NCI-H1694 treated with DMSO at 0.1 percent for 48 hours (cell line): ENCODE measurements at places on chromosomes 7 and 10.

DNA sequence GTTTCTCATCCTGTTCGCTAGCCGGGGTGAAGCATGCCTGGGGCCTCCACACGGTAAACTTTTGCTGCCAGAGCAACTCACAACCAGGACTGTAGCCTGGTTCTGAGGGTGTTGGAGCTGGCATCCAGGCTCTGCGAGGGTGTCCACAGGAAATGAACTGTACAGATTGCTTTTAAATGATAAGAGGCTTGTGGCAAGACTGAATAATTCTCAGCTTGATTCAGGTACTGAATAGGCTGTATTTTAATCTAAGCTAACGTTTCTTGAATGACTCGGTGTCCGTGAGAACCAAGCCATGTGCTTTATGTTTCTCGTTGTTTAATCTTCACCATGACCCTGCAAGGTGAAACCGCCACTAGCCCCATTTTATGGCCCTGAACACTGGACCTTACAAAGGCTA lies 49.3 kb downstream of the EEPD1 start:
- no peak for DNase-seq

- no peak for DNase-seq
Observed at GRCh38 chr10:76991621-76992020, 646.0 kb downstream of the KCNMA1 start.

- no peak for DNase-seq
Observed at GRCh38 chr7:123148813-123149212, 51.0 kb downstream of the SLC13A1 start.

DNA sequence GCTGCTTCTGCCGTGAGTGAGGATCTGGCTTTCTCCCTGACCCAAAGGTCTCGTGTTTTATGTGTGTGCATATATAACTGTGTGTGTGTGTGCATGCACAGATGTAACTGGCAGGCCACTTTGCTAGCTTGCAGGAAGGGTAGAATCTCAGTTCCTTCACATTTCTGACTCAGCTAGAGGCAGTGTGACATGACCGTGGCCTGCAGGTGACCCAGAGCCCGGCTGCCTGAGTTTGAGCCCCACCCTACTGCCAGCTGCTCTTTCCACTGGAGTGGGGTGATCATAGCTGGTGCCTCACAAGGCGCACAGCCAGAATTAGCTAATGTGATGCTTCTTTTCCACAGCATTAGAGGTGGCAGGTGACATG lies 9.3 kb upstream of the MYL7 start:
- no peak for DNase-seq

DNA sequence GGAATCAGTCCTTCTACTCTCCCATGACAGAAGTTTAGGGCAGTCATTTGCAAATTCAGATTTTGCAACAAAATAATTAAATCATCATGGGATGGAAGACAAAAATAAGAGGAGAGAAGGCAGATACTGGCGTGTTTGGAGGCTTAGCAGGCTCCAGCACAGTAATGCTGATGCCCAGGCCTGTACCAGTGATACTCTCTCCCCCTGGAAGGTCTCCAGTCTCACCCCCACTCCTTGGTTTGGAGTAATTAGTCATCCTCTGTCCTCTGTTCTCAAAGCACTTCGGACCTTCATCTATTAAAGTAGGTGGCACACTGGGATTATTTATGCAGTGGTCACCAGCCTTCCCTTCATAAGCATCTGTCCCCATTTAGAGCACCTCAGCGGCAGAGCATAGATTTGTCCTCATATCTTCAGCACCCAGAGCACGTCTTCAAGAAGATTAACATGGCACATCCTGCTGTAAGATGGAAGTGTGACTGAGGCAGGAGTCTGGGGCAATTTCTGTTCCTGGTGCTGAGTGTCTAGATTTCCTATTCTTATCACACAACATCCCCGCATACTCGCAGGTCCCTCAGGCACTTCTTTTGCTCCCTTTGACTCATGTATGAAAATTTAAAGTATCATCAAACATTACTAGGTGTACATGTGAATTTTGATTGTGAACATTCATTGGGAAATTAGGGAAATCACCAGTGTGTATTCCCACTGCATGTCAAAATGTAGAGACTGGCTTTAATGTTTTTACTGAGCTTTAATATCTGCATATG lies 31.3 kb upstream of the TRIL start:
- DNase-seq: no peak

DNA sequence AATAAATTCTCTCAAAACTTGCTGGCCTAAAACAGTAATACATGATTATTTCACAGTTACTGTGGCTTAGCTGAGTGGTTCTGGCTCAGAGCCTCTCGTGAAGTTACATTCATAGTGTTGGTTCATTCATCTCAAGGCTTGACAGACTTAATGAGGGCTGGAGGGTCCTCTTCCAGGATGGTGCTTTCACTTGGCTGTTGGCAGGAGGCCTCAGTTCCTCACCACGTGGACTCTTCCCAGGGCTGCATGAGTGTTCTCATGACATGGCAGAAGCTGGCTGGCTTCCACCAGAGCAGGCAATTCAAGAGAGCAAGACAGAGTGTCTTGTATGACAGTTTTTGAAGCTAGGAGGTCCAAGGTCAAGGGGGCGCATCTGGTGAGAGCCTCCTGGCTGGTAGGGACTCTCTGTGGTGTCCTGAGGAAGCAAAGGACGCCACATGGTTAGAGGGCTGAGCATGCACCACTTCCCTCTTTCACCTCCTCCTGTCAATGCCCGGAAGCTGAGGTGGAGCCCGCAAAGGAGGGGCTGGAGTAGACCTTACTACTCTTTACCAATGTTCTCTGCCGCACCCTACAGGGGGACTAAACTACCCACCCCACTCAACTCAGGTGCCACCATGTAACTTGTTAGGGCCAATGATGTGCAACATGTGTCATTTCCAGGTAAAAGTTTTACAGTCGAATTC lies 58.2 kb upstream of the YAE1 start:
- no peak for DNase-seq

DNA sequence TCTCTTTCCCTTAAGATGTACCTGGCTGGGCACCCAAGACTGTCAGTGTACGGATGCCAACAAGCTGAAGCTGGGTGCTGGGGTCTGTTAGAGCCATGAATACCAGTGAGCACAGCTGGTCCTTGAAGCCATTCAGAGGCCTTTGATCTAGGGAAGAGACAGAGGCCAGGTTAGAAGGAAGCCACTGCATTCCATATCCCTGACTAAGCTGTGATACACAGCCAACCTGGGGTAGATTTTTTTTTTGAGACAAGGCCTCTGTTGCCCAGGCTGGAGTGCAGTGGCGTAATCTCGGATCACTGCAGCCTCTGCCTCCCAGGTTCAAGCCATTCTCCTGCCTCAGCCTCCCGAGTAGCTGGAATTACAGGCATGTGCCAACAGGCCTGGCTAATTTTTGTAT lies 20.8 kb downstream of the ZDHHC16 start:
- no peak for DNase-seq

GRCh38 chr7:8249121-8249520 lies 12.8 kb downstream of the ICA1 start:
- no peak for DNase-seq

GRCh38 chr7:25060487-25061055 lies 64.5 kb downstream of the CYCS start:
- DNase-seq: no peak

GRCh38 chr10:116669832-116670644 lies 49.3 kb downstream of the PNLIPRP2 start:
- no peak for DNase-seq

DNA sequence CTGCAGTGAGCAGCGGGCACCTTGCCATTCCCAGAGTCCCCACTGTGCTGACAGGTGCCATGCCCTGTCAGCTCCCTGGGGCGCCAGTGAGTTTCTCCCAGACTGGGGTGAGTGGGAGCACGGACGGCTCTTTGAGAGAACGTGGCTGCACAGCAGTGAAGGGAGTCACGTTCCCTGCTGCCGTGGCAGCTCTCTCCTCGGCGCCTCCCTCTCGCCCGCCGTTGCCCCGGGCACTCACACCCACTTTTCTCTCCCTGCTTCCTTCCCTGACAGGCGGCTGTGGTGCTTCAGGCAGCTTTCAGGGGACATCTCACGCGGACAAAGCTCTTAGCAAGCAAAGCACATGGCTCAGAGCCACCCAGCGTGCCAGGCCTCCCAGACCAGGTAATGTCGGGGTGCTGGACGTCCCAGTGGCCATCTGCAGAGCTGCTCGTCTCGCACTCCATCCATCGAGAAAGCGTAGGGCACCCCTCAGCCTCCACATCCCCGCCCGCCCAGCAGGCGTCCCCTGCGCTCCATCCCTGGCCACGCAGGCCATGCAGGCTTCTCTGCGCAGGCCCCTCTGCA lies 27.1 kb upstream of the TTYH3 start:
- DNase-seq: no peak

DNA sequence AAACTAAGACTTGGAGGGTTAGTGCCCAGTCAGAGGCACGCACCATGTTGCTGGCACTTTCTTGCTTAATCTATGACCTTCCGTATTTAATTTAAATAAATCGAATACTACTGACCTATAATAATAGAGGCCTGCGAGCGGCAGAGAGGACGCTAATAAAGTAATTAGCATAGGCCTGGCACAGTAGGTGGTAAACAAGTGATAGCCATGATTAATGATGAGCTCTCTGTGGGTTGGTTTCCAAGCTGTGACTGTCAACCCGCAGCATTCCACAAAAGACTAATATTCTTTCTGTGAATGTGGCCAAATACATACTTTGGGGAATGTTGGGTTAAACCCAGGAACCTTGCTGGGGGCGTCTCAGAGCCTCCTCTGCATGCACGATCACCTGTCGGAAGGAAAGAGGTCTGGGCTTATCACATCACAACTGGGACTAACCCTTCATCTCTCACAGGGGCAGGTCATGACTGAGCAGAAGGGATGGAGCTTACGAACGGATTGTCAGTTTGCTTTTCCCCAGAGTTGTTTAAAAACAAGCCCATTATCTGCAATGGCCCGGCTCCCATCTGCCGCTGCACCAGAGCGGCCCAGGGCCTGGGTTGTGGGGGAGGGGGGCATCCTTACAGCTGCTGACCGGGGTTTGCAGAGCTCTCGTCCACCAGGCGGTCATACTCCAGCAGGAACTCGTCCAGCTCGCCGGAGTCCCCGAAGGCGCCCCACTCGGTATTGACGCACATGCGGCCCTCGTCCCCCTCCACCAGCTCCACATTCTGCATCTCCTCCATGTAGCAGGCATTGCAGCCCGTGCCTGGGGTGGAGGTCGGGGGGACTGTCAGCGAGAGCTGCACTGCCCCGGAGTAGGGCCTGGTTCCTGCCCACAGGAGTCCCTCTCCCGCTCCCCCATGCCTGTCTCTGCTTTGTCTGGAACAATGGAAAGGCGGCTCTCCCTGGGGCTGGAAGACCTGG lies 6.2 kb upstream of the MYL7 start:
- peak; percentile 33 for DNase-seq

DNA sequence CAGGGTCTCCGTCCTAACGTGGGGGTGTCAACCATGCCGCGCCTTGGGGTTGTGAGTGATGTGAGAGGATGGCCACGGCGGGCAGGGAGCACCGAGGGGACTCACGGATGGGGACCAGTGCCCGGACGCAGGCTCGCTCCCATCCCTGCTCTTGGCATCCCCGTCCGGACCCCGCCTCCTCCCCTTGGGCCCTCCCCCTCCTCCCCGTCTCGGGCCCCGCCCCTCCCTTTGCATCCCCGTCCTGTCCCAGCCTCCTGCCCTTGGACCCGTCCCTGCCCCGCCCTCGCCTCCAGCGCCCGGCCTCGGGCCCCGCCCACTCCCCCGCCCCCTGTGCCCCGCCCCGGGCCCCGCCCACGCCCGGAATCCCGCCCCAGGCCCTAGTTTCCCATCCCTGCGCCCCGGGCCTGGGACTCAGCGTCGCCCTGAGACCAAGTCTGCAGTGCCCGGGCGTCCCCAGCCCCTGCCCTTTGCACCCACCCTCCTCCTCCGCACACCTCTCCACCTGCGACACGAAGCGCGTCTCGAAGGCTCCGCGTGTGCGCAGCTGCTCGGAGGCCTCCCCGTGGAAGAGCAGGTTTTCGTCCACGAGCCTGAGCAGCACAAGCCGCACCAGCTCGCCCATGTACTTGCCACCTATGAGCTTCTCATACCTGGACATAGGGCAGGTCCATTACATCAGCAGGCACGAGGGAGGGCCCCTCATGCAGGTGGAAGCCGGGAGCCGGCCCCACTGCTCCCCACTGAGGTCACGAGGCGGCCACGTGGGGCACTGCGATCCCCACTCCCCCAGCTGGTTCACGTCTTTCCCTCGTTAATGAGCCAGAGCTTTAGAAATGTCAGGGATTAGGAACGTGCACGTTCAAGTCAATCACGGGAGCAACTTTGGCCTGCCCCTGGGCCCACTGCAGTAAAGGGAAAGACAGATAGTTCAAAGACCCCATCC lies 5.1 kb upstream of the MYL7 start:
- DNase-seq: no peak

DNA sequence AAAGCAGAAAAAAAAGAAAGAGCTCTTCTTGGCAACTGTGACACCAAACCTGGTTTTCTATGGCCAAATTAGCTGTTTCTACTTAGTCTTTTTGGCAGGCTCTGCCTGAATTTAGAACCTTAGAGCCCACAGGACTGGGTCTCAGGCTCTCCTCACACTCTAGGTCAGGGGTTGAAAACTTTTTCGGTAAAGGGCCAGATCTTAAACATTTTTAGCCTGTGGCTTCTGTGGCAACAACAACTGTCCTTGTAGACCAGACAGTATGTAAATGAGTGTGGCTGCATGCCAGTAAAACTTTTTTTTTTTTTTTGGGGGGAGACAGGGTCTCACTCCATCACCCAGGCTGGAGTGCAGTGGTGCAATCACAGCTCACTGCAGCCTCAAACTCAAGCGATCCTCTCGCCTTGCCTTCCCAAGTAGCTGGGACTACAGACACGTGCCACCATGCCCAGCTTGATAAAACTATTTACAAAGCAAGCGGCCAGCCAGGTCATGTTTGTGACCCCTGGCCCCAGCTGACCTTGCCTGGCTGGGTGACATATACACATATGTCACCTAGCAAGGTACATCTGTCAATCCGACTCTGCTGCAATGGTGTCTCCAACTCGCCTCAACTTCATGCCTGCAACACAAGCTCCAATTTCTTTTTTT lies 17.4 kb downstream of the KPNA7 start:
- no peak for DNase-seq

DNA sequence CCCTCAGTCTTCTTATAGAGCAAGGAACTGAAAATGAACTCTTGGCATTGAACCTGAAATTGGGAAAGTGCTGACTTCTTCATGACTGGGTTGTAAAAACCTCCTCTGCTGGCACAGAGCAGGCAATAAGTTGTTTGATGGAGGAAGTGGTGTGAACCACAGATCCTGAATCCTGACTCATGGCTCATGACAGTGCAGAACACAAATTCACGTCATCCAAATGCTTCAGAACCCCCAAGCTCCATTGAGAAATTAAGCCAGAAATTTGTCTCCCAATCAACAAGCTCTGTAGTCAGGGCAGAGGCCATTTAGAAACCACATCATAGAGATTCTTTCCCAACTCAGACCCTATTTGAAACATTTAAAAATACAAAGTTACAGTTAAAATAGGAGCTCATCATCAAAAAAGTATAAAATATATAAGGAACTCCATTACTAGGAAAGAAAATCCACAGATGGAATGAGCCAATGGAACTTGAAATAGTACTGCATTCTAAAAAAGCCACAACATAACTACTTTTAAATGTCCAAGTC lies 10.3 kb upstream of the STK17A start:
- DNase-seq: no peak

GRCh38 chr7:36651404-36651803 lies 72.9 kb downstream of the AOAH start:
- DNase-seq: no peak

GRCh38 chr7:110027385-110027784 lies 1063.5 kb upstream of the LRRN3 start:
- DNase-seq: no peak
